ENCODE measurements at places on chromosomes 3 and 15.
A peak's percentile ranks its signal among the peaks of the same experiment; 100 is the strongest.

DNA sequence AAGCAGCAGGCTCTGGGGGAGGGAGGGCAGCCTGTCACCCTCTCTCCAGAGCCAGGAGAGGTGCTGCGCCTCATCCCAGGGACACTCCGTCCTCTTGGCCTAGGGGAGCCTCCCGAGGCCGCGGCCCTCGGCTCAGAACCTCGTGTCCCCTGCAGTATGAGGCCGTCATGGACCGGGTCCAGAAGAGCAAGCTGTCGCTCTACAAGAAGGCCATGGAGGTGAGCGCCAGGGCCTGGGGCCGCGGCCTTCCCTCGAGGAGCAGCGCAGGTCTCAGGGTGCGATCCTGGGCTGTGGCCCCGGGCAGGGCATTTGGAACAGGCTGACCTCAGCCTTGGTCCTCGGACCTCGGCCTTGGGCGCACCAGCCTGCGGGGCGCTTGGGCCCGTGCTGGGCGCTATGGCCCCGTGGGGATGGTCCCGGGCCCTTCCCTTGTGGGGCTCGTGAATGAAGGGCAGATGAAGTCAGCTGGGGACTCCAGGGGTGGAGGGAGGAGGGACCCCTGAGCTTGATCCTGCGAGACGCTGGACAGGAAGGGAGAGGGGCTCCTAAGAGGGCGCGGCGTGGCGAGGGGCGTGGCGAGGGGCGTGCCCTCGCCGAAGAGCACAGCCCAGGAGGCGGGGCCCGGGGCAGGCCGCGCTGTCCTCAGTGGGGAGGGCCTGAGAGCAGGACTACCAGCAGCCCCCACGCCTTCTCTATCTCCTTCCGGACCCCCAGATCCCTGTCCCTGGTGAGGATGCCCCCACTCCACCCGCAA is 32.9 kb downstream of the PSTPIP1 start:
- DNase-seq: no peak

GRCh38 chr3:190554197-190554596 is 40.3 kb downstream of the IL1RAP start:
- DNase-seq: no peak

GRCh38 chr3:45509038-45509767 is 85.3 kb upstream of the LIMD1 start:
- no peak for DNase-seq

- no peak for DNase-seq
These were observed 226.1 kb upstream of the UBE2E2 start for GRCh38 chr3:22977042-22977441.

- DNase-seq: no peak
These were observed 1009.8 kb downstream of the TUSC7 start for GRCh38 chr3:117719316-117719926.

GRCh38 chr3:55795296-55795695 is 308.2 kb upstream of the WNT5A start:
- DNase-seq: no peak

DNA sequence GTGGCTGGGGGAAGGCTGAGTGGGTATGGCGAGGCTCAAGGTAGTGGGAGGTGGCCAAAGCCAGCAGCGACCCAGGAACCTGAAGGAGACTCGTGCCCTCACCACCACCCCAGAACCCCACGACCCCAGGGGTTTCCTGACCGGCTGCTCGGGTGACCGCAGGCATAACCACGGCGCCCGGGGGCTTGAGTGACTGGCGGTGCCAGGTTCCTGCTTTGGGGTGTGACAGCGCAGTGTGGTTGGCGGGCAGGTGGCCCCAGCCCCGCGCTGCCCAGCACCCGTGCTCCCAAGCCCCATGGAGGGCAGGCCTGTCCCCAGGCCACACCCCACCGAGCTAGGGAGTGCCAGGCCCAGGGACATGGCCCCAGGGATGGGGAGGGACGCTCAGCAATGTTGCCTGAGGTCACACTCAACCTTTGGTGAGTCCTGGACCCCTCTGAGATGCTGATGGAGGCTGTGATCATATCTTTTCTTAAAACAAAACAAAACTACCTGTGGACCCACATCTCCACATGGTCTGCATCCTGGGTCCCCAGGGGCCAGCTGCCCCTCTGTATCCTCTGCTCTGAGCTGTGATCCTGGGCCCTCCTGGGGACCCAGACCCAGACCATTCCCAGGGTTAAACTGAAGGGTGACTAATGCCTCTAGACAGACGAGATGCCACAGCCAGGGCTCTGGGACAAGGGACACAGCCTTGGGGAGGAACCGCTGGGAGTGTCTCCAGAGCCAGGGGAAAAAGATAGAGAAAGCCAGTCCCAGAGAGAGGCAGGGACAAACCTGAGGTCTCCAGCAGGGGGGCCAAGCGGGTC is 13.0 kb downstream of the DNAJB8 start:
- no peak for DNase-seq

GRCh38 chr3:60064210-60065178 is 1014.7 kb upstream of the CFAP20DC start:
- DNase-seq: peak; percentile 45

DNA sequence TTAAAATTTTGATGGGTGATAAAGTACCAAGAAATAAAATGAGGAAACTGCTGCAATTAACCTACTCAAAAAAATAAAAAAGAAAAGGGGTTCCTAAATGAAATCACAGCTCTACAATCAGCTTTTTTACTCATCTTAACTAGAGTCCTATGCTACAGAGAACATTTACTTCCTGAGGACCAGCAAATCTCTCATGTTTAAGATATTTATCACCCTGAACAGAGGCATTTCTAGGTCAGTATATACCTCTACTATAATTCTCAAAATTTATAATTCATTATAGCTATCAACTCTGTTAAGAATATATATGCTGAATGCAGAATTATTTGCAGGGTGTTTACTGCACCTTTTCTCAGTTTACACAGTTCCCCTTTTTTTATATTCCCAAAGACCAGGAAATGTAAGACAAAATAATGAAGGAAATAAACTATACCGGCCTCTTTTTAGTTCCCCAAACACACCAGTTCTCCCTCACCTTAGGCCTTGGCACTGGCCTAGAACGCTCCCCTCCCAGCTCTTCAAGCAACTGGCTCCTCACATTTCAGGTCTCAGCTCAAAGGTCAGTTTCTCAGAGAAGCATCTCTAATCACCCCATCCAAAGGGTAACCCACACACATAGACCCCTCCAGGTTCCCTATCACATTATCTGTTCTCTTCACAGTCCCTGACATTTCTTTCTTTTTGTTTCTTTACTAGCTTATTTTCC is 71.1 kb downstream of the LRRFIP2 start:
- no peak for DNase-seq
